ENCODE measurements at places on chromosomes 7 and 10. TPM values are rescaled to one million over a fixed set of nuclear protein-coding genes. Genes with fewer than 3 reads are reported as not detected.

The ZNF746 gene
- total RNA-seq = 12.0 TPM

The MRLN gene
- not detected for total RNA-seq

The SYT15B gene
- 0.07 TPM for total RNA-seq

The CAV2 gene
- total RNA-seq = not detected

The SPDYE1 gene
- total RNA-seq = not detected

The NANOS1 gene
- total RNA-seq = 0.52 TPM

DNA sequence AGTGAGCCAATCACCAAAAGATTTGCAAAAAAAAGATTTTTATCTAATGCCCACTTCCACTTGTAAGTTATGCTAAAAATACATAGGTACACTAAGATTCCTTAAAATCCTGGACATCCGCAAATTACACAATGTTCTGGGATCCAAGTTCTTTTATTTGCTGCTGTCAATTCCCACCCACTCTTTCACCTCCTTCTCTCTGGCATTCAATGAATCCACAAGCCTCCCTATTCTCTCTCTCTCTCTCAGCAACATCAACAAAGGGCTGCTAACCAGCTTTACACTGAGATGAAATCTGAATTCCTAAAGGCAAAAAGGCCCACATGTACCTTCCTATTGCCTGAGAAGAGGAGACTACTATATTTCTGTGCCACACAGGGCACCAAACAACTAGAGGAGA is 99.9 kb downstream of the ARMH3 start:
- no peak for DNase-seq

- no peak for DNase-seq
Observed at GRCh38 chr7:50851891-50852290, 69.2 kb upstream of the GRB10 start.

- no peak for DNase-seq
Observed at GRCh38 chr10:32684291-32684690, 238.4 kb downstream of the CCDC7 start.

DNA sequence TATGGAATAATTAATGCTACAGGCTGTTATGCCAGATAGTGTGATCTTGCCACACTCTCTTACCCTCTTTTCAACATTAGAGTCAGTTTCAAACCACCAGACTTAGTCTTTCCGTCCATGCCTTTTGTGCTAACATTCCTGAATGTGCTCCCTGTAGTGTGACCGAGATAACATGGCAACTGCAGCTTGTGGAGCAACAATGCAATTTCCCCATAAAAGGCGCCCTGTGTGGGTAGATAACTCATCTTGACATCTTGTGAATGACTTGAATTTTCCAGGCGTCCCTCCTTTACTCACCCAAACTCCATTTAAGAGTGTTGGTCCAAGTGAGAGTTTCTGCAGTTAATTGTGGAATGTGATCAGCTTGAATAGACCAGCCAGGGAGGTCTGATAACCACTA is 99.6 kb downstream of the DNAH11 start:
- no peak for DNase-seq

Measured in activated naive CD4-positive, alpha-beta T cell treated with anti-CD3 and anti-CD28 coated beads for 36 hours (primary cell).